Caki2 (cell line): ENCODE measurements at places on chromosomes 4 and X.

- no peak for DNase-seq
Observed at GRCh38 chr4:98546910-98547594, 111.4 kb downstream of the TSPAN5 start.

DNA sequence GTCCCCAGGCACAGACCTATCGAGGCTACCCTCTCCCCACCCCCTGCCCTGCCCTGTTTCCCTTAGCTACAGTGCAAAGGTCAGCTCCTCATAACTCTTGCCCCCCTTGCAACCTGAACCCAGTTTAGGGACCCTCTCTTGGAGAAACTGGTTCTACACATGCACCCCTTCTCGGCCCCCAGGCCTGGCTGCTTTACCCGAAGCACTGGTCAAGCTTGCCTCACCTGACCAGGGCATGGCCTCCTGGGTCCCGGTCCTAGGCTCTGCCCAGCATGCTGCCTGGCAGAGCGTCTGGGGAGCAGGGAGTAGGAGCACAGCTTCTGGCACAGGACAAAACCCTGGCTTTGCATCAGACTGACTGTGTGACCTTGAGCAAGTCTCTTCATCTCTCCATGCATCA is 28.0 kb downstream of the ZNF185 start:
- no peak for DNase-seq

GRCh38 chrX:48509245-48509590 is 426 bp downstream of the PORCN start:
- DNase-seq: no peak

- DNase-seq: no peak
Observed at GRCh38 chr4:176964116-176964691, 171.5 kb upstream of the VEGFC start.
